ENCODE measurements at places on chromosomes 7 and 10.

DNA sequence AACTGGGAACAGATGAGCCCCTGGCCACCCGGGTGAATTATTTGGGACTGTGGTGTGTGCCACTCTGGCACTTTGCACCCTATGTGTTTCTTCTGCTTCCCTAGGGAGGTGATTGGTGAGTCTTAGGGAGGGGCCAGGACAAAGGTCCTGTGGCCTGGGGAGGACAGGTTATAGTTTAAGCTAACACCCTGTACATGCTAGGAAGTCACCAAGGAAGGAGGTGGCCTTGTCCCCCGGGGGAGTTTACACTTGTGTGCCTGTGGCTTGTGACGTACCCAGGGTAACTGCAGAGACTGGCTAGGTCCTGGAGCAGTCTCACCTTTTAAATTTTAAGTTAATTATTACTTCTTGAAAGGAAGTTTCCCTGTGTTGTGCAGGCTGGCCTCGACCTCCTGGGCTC lies 196.2 kb downstream of the BAMBI start:
- no peak for DNase-seq

DNA sequence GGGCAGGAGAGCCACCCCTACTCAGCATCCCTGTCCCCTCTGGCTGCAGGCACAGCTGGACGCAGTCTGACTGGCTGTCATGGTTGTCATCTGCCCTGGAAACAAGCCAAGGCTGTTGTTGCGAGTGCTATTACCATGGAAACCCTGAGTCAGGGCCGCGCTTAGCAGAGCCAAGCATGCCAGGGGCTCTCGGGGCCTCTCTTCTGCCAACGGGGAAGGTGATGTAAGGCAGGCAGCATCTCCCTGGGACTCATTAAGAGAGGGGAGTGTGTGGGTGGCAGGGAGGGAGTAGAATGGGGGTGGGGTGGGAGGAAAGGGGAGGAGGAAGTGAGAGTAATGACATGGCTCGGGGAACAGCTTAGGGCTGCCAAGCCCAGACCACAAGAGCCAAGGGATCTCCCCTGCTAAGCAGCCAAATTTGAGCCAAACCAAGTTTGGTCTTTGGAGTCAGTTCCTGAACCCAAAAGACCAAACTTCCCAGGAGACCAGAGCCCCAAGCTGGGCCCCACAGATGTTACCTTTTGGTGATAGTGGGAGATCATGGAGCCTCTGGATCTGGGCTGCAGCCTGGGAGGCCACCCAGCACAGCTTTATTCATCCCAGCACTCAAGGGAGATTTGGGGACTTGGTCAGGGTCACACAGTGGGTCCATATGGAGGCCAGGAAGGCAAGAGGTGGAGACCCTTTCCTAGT lies 67.6 kb downstream of the TMEM130 start:
- no peak for DNase-seq

DNA sequence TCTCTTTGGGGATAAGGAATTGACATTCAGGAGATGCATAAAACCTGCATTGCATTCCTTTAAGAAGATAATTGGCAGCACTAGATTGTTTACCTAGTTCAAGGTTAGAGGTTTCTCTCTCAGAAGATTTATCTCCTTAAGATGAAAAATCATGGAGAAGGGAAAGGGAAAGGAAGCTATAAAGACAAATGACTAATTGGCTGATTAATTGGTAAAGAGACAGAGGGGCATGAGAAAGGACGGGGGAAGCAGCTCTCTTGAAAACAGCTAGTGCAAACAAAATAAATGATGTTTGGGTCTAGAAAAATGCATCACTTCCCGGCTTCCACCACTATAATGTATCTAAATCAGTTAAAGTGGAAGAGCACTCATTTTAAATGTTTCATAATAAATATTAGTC lies 941.2 kb downstream of the XPNPEP1 start:
- no peak for DNase-seq

DNA sequence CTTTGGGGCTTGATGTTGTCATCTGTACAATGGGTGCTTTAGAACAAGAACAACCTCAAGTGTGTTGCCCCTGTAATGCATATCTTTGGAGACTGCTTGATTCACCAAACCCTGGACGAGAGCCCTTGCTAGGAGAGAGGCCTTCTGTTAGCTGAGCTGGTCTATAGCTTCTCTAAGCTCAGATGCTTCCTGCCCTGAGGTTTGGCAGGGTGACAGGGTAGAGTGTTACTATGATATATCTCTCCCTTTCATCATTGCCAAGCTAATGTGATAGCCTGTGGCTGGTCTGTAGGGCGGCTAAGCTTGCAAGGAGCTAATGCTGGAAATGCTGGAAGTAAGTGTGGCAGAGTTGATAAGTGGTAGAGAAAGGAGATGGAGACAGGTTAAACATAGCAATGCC lies 364.1 kb downstream of the RPS24 start:
- no peak for DNase-seq

DNA sequence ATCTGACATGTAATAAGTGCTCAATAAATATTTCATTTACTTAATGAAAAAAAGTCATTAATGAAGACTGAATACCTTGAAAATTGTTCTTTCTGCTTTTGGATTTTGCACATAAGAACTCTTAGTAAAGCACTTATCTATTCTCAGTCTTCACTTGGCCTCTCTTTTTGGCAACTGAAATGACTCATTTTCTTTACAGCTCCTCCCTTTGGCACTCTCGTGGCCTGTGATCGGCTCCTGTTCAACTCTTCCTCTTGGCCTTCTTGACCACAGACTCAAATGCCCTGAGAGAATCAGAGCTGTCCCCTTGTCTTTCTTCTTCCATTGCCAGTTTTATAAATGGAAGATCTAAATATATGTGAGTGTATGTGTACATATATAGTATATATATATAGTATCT lies 54.2 kb downstream of the FOXP2 start:
- DNase-seq = no peak

GRCh38 chr10:61903221-61903927 lies 1.9 kb downstream of the ARID5B start:
- peak; percentile 55 for DNase-seq

- no peak for DNase-seq
Observed at GRCh38 chr10:9219860-9220259, 1165.4 kb downstream of the GATA3 start.

DNA sequence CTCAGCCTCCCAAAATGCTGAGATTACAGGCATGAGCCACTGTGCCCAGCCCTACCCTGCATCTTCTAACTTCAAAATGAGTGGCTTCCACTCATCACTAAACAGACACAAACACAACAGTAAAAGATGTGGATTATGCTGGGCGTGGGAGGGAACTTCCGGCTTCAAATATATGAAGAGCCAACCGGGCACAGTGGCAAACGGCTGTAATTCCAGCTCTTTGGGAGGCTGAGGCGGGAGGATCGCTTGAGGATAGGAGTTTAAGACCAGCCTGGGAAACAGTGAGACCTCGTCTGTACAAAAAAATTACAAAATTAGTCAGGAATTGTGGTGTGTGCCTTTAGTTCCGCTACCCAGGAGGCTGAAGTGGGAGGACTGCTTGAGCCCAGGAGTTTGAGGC lies 92.2 kb upstream of the GNA12 start:
- no peak for DNase-seq

DNA sequence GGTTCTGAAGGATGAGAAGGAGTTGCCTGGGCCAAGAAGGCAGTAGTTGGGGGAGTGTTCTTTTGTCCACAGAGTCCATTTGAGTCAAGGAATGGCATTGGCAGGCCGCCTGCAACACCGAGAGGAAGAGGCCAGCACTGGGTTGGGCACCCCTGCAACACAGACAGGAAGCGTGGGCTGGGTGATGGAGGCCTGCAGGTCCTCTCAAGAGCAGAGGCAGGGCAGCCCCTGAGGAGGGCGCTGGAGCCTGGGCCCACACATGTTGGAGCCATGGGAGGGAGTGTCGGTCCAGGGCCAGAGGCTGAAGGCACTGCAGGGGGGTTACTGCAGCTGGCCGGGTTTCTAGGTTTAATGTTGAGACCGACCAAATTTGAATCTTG lies 137.3 kb downstream of the PTPN20 start:
- no peak for DNase-seq

DNA sequence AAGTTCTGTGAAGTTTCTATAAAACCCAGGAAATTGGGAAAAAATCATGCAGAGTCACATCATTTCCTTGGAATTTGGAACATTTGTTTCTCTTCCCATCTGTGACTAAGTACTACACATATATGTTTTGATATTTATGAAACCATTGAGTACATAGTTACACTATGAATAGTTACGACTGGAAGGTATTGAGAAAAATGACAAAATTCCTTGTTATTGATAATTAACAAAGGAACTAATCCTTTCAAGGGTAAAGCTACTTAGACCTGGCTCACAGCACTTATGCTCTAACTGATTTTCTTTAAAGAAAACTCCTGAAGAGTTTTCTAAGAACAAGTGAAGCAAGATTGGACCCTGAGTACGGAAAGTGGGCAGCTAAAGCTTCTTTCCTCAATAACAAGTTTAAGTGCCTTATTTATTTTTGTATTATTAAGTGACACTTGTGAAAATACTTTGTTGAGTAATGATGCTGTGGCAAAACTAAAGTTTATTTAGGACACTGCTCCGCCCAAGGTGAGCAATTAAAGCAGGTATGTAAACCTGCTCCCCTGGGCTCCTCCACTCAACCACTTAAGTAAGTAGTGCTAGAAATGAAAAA lies 12.0 kb upstream of the GLCCI1 start:
- no peak for DNase-seq

GRCh38 chr10:62842983-62843382 lies 26.8 kb upstream of the EGR2 start:
- no peak for DNase-seq

GRCh38 chr7:33054261-33054964 lies 8.2 kb downstream of the NT5C3A start:
- no peak for DNase-seq

GRCh38 chr10:120765226-120765803 lies 85.8 kb upstream of the WDR11 start:
- DNase-seq = no peak

DNA sequence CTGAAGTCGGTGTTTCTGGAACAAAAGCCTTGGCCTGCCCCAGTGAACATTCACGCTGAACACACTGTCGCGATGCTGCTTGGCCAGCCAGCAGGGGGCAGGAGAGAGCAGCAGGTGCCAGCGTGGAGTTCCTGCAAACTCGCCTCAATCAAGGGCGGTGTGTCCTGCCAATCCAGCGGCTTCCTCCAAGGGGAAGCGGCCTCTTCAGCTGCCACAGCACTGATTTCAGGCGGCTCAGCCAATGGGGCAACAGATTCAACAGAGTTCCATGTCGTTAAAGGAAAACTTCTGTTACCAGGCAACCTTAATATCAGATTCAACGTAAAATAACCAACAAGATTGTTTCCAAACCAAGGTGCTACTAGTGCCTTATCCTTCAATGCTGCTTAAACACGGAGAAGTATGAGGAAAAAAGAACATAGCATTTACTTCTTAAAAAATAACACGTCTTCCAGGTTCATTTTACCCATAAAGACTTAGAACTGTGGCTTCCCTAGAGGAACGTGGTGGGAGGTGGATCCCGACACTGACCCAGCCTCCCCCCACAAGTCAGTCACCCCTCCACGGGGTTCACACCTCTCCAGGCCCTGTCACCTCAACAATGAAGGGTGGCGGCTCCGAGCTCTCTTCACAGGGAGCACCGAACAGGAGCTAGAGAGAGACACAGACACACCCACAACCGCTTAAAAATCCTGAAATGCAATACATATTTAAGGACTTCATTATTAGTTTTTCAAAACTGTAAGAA lies 178.2 kb downstream of the DIP2C start:
- DNase-seq = peak; percentile 30

DNA sequence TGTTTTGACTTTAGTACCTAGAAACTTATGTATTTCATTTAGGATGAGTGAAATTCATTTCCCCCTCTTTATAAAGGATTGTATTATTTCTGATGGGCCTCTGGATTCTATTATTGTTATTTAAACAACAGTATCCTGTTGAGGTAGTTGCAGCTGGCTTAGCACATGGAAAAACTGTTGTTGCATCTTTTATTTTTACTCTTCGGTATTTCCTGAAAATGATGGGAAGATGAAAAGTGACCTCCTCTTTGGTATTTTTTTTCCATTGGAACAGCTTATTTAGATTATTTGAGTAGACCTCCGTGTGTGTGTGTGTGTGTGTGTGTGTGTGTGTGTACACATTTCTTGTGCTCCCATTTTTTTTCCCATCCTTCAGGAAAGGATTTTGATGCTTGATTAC lies 129.8 kb downstream of the PRKG1 start:
- DNase-seq = no peak

DNA sequence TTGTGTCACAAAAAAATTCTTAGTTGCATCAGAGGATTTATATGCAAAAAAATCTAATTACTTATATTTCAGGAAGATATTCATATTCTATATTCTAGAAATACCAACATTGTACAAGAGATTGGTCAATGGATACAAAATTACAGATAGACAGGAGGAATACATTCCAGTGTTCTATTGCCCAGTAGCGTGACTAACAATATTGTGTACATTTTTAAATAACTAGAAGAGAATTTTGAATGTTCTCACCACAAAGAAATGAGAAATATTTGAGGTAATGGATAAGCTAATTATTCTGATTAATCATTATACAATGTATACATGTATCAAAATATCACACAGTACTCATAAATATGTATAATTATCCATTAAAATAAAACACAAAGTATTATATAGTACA lies 253.3 kb downstream of the IPMK start:
- DNase-seq = no peak

- DNase-seq = no peak
Observed at GRCh38 chr7:7789551-7789988, 71.2 kb upstream of the RPA3 start.

- DNase-seq = no peak
Observed at GRCh38 chr10:60893231-60893630, 50.8 kb downstream of the RHOBTB1 start.

DNA sequence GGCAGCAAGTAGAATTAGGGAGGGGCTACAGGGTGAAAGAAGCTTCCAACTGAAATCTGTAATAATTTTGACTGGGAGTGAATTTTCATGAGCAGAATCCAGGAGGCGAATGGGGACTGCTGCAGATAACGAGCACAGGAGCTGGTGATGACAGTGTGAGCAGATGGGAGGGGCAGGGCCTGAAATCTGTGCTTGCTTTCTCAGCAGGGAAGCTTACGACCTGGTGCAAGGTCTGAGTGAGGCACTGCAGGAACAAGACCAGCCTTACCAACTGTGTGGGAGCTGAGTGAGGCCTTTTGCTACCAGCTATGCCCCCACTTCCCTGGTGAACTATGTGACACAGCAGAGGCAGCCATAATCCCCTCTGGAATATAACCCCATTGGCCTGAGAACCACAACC lies 109.8 kb downstream of the HPSE2 start:
- DNase-seq = no peak

DNA sequence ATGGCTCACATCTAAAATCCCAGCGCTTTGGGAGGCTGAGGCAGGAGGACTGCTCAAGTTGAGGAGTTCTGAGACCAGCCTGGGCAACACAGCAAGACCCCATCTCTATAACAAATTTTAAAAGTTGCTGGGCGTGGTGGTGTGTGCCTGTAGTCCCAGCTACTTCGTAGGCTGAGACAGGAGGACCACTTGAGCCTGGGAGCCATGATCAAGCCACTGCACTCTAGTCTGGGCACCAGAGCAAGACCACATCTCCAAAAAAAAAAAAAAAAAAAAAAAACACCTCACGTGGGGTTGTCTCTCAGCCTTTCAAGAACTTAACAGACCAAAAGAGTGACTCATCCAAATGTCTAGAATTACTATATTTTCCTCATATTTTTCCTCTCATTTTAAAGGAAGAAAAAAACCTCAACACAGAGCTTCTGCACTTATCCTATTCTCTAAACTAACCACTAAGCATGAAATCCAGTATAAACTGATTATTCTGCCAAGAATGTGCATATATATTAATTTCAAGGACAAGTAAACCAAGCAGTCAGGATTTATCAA lies 46.3 kb downstream of the CUL2 start:
- no peak for DNase-seq

GRCh38 chr10:57018452-57018851 lies 657.4 kb upstream of the ZWINT start:
- no peak for DNase-seq

Measured in activated CD8-positive, alpha-beta memory T cell treated with anti-CD3 and anti-CD28 coated beads for 48 hours (primary cell).